ENCODE measurements at places on chromosomes 16 and 17.

GRCh38 chr16:83737729-83738354 is 69.9 kb upstream of the HSBP1 start:
- no peak for DNase-seq

- DNase-seq = no peak
Observed at GRCh38 chr17:65902831-65903522, 289.0 kb downstream of the CEP112 start.

DNA sequence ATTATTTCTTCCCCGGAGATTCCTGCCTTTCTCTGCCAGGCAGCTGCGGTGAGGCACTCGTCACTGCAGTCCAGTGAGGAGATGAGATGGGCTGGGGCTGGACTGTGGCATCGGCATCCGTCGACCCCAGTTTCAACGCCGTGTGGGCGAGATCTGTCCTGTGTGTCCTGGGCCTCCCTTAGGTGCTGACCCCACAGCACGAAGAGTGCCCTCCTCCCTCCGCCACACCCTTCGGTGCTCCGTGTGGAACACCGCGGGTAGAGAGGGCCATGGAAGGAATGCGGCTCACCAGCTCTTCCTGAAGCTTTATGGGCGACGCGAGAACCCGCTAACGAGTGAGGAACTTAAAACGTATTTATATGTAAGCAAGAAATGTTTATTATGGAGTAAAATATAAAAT is 17.6 kb downstream of the ACSF3 start:
- no peak for DNase-seq

- peak; percentile 90 for DNase-seq
Observed at GRCh38 chr17:2029911-2030778, at the start of gene DPH1. Gene DPH1 (plus strand): TSS chr17:2030153. CDS start chr17:2030170, 17 bp downstream.

DNA sequence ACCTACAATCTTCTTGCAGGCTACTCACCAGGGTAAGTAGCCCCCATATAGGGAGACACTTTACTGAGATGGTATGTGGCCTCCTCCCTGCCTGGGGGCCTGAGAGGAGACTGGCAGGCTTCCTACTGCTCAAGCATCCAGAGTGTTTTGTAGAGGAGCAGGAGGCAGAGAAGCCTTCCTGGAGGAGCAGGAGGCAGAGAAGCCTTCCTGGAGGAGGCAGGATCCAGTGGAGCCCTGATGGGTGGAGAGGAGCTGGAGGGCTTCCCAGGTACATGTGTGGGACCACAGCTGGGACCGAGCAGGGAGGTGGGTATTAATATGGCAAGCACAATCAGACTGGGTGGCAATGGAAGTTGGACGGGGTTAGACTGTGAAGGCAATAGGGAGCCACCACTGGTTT is 2.1 kb upstream of the ADGRG5 start:
- DNase-seq = peak; percentile 17

GRCh38 chr16:68400083-68400923 is 48.0 kb downstream of the SMPD3 start:
- peak; percentile 56 for DNase-seq

GRCh38 chr16:67531247-67531646 is 2.6 kb downstream of the RIPOR1 start:
- no peak for DNase-seq

- no peak for DNase-seq
Observed at GRCh38 chr17:45092911-45093430, 31.9 kb downstream of the NMT1 start.

DNA sequence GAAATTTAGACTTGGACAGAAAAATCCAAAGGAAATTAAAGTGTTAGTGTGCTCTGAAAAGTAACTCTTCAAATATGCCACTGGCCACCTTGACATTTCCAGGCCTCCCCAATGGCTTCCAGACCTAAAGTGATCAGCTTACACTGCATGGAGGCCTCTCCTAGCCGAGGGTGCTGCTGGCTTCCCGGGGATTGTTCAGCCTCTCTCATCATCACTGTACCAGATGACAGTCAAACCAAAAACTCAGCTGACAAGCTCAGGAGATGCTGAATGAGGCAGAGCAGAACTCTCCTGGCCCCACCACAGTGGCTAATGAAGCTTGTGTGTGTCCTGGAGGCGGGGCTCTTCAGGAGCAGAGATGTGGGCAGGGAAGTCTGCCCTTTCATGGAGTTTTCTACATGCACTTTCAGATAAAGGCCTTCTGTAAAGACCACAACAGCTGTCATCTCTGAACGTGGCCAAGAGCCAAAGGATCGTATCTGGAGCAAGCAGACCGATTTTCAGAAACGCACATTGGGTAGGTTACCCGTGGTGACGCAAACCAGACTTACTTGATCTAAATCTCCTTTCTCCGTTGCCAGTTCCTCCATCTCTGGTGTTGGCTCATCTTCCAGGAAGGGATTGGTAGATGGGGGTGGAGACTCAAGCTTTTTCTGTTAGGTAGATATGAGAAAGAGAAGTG is 113.3 kb downstream of the VPS53 start:
- DNase-seq = no peak

- no peak for DNase-seq
Observed at GRCh38 chr17:42345396-42346073, 42.7 kb downstream of the STAT3 start.

DNA sequence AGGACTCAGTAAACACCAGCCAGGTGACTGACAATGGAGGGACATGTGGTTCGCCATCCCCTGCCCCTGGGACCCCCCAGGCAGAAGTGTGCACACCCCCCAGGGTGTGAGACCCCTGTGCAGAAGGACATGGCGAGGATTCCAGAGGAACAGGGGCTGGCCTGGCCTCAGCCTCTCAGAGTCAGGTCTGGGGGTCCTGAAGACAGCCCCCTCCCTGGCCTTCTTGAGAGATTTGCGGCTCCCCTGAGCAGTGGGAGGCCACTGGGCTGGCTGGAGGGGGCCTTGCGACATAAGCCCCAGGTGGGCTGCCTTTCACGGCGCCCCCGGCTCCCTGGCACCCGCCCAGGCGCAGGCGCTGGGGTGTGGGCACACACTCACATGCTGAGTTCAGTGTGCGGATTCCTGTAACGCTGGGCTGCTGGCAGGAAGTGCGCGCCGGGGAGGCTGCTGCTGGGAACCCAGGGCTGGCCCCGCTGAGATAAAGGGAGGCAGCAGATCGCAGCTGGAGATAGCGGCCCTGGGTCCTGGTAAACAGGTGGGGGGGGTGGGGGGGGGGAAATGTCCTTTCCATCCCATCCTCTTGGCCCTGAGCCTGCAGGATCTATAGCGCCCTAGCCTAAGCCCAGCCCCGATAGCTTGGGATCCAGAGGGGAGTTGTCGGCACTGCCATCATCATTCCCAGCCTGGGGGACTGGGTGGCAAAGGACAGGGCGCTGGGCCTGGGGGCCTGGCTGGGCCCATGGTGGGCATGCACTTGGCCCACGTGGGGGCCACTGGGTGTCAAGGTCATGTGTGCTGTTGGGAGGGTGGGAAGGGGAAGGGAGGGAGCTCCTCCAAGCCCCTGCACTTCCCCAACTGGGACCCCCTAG is 27.1 kb downstream of the TMEM235 start:
- DNase-seq = peak; percentile 80

GRCh38 chr16:14465799-14466198 is 164.3 kb downstream of the PARN start:
- no peak for DNase-seq

GRCh38 chr16:11493531-11493929 is 93.2 kb downstream of the LITAF start:
- DNase-seq = no peak

DNA sequence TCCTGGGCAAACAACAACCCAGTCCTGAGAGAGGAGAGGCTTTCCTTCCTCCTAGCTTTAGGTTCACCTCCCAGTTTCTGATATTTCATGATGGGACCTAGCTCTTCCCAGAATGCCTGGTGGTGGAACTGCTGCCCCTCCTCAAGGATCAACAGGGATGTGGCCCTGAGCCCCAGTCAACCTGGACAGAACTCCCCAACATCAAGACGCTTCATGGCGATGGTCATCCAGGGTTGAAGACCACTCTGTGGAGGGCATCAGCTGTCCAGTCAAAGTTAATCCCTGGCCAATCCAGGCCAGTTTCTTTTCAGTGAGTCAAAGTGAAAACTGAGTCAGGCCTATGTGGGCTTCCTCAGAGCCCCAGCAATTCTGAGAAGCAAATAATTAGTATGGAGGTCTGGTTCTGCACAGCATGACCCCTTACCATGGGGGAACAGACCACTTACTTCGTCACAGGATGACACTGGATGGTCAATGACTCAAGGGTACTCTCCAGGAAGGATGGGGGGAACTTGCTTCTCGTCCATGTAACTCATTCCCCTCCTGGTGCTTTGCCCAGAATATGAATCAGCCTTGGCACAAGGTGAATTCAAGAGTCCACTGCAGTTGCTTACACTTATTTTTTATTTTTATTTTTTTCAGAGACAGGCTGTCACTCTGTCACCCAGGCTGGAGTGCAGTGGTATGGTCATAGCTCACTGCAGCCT is 14.7 kb upstream of the XYLT2 start:
- no peak for DNase-seq

DNA sequence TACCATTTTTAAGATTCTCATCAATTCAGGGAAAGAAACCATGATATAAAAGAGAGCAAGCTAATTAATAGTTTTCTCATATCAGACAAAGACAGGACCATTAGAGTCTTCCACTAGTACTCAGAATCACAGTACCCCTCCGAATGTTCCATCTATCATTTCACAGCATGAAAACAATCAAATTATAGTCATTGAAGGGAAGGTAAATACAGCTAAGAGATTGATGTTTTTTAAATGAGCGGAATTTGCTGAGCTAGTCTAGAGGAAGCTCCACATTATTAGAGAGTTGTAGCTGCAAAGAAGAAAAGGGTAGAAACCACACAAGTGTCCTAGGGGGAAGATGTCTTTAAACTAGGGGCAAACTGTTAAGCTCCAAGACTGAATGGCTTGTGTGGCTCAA is 808.9 kb downstream of the CDH11 start:
- no peak for DNase-seq

- DNase-seq = no peak
Observed at GRCh38 chr17:76232342-76232741, 8.0 kb downstream of the RNF157 start.

- DNase-seq = no peak
Observed at GRCh38 chr16:55543472-55543871, 23.0 kb upstream of the CAPNS2 start.

DNA sequence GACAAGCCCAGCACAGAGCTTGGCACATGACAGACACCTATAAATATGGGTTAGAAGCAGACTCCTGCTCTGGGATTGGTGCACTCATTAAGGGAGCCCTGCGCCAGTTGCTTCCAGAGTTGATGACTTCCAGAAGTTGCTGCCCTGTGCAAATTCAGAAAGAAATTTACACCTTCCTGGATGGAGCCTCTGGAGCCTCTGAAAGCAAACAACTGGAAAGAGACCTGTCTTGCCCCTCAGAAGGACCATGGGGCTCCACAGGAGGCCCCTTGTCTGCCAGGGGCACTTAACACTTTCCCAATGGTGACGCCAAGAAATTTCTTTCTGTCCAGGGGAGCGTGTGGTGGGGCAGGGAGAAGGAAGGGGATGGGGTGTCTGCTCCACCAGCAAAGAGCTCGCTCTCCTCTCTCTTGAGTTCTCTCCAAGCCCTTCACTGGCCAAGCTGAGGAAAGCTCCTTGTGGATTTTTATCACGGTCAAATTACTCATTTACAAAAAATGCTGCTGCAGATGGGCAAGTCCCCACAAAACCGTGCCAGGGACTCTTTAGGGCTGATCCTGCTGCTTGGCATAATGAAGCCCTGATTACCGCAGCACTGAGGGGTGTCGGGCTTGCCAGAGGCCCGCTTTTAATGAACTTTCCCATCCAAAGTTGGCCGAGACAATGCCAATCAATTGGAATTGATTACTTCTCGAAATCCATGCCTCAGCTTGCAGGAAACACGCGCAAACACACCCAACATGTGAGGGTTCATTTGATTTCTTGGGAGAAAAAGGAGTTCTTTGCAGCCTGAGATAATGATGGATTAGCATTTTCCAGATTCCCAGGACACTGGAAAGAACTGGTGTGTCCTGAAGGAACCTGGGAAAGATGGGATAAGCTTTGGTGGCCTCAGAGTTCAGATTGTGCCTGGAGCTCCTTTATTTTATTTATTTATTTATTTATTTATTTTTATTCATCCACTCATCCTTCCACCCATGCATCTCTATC is 583.6 kb upstream of the CDH5 start:
- no peak for DNase-seq

Data from activated T-cell treated with anti-CD3 and anti-CD28 coated beads, Interleukin-2, amount 50 U/mL, for 48 hours (primary cell).